ENCODE measurements at places on chromosomes 4 and X. TPM values are rescaled to one million over a fixed set of nuclear protein-coding genes. Genes with fewer than 3 reads are reported as not detected.

Gene SLC49A3
- polyA plus RNA-seq = 12.6 TPM

Gene CC2D2A
- polyA plus RNA-seq = 51.2 TPM

Gene WDR13
- polyA plus RNA-seq = 201 TPM

Gene FRMPD3
- not detected for polyA plus RNA-seq

Gene MECP2
- polyA plus RNA-seq = 14.0 TPM

Gene CTSO
- 22.9 TPM for polyA plus RNA-seq

Gene CTAG1A
- not detected for polyA plus RNA-seq

Gene USP17L26
- not detected for polyA plus RNA-seq

Gene GDPD2
- 2.5 TPM for polyA plus RNA-seq

Gene DSPP
- not detected for polyA plus RNA-seq

Gene DUSP9
- polyA plus RNA-seq = 81.4 TPM

Gene VCX3A
- not detected for polyA plus RNA-seq

Gene BANK1
- 1.8 TPM for polyA plus RNA-seq

Gene UNC5C
- 0.84 TPM for polyA plus RNA-seq

Gene NOX1
- not detected for polyA plus RNA-seq

Gene LRCH2
- 0.86 TPM for polyA plus RNA-seq

Gene GATA1
- not detected for polyA plus RNA-seq

Gene AFF1
- 13.4 TPM for polyA plus RNA-seq

Gene SOD3
- 111 TPM for polyA plus RNA-seq

Gene GPR143
- polyA plus RNA-seq = 8.7 TPM

Gene MAGEB3
- not detected for polyA plus RNA-seq

Gene SATL1
- 0.22 TPM for polyA plus RNA-seq

Gene RIPPLY1
- polyA plus RNA-seq = 6.9 TPM

Gene SLC30A9
- 52.3 TPM for polyA plus RNA-seq

Gene AIMP1
- 43.3 TPM for polyA plus RNA-seq

Gene SUPT20HL2
- not detected for polyA plus RNA-seq

Gene MMRN1
- polyA plus RNA-seq = 0.62 TPM

Gene ATP1B4
- not detected for polyA plus RNA-seq

Gene SEC24D
- polyA plus RNA-seq = 5.9 TPM

Gene COL4A6
- polyA plus RNA-seq = 4.1 TPM

Gene HDAC8
- 38.4 TPM for polyA plus RNA-seq

Gene BGN
- 288 TPM for polyA plus RNA-seq

Gene MAGEA9B
- not detected for polyA plus RNA-seq

Gene TRMT10A
- polyA plus RNA-seq = 5.7 TPM

Gene AR
- polyA plus RNA-seq = 1.6 TPM

Gene NLRP2B
- polyA plus RNA-seq = not detected
